Activated naive CD4-positive, alpha-beta T cell (primary cell): ENCODE measurements at places on chromosomes 1 and 21.

GRCh38 chr1:31669786-31670592 lies 25.3 kb upstream of the PEF1 start:
- no peak for DNase-seq

DNA sequence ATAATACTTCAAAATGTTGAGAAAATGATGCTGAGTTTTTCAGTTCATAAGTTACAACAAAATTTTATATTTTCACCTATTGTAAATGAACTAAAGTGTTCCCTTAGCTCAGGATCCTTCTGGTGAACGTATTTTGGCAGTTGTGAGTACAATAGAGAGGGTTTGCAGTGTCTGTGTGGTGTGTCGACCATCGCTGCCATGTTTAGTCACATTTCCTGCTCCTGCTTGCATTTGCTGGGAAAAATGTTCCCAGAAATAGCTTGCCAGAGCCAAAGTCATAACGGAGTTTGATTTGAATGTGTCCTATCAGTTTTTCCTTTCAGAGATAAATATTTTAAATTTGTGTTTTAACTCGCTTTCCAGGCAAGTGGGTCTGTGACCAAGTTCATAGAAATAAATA lies 117.1 kb upstream of the COL6A1 start:
- no peak for DNase-seq

DNA sequence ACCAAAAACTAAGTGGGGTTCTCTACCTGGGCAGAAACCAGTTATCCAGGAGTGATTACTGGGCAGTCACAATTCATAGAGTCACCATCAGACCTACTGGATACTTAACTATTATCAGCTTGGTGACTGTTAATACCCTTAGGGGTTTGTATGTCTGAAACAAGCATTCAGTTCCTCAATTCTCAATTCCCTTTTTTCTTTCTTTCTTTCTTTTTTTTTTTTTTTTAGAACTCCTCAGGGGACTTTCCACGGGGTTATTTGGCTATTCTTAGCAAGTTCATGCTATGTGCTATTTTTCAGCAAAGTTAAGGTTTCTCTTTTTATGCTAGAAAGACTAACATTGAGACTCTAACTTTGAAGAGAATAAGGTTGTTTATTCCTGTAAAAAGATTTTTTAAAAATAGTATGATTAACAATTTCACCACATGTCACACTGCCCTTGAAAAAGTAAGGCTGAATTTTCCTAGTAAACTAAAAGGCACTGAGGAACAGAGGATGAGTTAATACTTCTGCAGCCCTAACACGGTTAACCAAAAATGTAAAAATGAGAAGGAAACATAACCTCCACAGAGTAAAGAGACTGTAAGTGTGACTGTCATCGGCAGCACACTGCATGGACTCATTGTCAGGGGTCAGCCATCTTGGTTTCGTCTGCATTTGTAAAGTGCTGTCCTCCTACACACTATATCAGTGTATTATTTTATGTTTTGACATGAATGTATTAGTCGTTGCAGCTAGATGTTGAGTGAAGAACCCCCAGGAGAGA lies 310.2 kb downstream of the NTNG1 start:
- no peak for DNase-seq

DNA sequence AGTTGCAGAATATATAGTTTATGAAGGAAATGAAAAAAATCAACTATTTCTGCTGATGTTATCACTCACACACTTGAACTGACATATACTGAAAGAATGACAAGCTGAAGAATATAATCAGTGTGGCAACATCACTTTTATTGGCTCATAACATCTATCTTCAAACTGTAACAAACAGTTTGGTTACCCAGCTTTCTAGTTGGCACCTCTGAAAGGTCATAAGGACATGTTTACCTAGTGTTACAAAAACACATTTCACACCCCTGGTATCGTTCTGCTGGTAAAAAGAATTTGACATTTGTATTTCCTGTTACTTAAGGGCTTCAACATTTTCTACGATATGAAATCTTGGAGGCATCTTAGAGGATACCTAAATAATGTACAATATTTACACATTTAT lies 1267.0 kb upstream of the NCAM2 start:
- DNase-seq: no peak

DNA sequence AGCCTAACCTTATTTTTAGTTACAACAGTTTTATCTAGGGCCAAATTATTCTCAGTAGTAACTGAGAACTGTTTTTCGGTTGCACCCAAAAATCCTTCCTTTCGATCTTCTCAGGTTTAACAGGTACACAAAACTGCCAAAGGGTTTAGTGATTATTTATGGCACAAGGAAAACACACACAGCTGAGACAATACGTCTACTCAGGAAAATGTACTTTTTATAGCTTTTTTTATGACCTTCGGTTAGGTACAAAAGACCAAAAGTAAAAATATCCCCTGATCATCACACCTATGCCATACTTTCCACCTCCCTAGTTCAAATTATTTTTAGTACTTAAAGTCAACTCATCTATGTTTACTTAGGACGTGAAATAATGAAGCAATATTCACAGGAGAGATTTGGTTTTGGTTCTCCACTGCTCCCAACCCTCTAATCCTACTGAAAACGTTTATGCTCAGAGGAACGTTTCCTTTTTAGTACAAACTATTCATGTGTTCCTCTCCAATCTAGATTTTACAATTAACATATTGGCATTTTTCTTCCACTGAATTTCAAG lies 48.7 kb downstream of the TTLL7 start:
- no peak for DNase-seq

GRCh38 chr1:176775996-176776395 lies 313.0 kb downstream of the PAPPA2 start:
- no peak for DNase-seq

- no peak for DNase-seq
Observed at GRCh38 chr1:234111458-234112142, 207.1 kb downstream of the SLC35F3 start.

GRCh38 chr1:170321113-170321512 lies 175.4 kb downstream of the NTMT2 start:
- no peak for DNase-seq

DNA sequence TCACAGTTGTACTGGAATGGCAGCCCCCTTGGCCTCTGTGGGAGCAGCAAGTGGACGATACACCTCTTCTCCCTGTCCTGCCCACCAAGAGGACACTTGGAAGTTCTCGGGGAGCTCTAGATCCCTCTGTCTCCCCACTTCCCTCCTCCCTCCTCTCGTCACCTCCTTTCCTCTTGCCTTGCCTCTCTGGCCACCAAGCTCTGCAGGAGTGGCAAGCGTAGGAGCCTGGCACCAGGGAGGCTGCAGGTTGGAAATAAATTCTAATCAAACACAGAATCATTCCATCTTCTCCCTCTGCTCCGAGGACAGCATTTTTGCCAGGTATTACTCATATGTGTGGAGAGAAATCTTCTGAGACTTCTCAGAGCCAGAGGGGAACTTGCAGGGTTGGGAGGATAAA lies 20.8 kb downstream of the CAMK2N1 start:
- no peak for DNase-seq
